ENCODE measurements at places on chromosomes 7 and 10.
A peak's percentile ranks its signal among the peaks of the same experiment; 100 is the strongest.

GRCh38 chr7:91835091-91835825 is 45.2 kb downstream of the MTERF1 start:
- no peak for ATAC-seq

GRCh38 chr7:39539816-39540215 is 26.4 kb upstream of the YAE1 start:
- ATAC-seq, result no peak

DNA sequence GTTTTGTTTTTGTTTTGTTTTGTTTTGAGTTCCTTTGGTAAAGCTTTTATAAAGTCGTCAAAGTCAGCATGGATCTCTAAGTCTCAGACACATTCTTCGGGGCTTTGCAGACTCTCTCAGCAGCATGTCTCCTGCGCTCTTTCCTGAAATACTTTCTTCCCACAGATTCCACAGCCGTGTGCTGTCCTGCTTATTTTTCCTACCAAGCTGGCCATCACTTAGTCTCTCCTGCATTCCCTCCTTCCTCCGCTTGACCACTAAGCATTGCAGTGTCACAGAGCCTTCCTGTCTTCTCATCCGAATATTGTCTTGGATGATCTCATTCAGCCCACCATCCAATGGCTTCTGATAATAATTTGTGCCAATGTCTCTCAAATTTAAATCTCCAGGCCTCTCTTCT is 434.3 kb upstream of the C7orf33 start:
- ATAC-seq, result no peak

DNA sequence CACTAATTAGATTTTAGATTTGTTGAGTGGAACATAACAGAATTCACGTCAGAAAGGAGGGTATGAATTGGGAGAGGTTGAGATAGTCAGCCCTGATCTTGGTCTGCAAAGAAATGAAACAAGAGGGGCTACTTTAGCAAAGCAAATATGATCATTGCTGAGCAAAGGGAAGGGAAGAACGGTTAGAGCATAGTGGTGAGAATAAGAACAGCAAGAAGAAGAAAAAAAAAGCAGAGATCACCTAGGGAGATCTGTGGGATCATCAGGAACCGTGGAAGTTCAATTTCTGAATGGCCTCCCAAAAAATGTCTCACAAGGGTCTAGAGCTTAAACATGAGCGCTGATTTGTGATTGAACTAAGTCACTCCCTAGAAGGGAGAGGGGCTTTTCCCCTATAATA is 156.1 kb downstream of the DGKI start:
- no peak for ATAC-seq

GRCh38 chr7:93977211-93977950 is 26.8 kb downstream of the BET1 start:
- no peak for ATAC-seq

DNA sequence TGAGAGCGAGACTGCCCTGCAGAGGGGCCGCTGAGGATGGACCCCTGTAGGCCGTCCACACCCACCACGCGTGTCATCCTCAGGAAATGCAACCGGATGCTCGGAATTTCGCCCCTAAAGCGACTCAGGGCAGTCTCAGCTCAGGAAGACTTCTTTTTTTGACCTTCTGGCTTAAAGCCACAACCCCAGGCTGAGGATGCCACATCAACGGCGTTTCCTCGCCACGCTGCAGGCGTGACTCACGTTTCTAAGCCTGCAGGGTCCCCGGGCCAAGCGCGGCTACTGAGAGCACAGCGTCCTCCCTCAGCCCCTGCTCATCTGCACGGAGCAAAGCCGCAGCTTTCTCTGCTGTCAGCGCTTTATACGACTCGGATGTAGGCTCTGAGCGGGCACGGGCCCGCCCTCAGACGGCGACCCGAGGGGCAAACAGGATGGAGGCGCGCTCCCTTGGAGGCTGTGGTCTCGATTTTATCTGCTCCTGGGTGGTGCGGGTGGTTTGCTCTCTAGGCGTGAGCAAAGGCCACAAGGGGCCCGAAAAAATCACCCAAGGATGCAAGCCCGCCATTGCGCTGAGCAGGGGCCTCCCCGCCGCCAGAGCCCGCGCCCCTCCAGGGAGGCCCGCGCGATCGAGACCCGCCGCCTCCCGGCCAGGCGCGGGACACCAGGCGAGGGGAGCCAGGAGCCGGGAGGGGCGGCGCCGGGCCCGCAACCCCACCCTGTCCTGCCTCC is 726 bp upstream of the INSIG1 start:
- peak; percentile 71 for ATAC-seq

- ATAC-seq, result no peak
Measured at GRCh38 chr10:4231439-4231838, 446.4 kb upstream of the KLF6 start.

DNA sequence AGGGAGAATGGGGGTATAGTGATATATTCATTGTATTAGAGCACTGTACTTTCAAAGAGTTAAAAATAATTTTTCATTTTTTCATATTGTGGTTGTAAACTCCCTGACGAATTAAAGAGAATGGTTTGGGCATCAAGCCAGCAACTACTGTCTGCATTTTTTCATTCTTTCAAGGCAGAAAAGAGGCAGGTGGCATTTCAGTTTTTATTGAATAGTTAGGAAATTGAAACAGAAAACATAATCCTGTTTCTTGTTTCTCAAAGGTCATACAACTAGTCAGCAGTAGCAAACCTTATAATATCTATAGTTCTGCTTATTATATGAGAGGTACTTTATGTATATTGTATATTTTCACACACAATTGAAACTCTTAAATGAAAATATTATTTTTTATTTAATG is 303.9 kb upstream of the KCND2 start:
- no peak for ATAC-seq

DNA sequence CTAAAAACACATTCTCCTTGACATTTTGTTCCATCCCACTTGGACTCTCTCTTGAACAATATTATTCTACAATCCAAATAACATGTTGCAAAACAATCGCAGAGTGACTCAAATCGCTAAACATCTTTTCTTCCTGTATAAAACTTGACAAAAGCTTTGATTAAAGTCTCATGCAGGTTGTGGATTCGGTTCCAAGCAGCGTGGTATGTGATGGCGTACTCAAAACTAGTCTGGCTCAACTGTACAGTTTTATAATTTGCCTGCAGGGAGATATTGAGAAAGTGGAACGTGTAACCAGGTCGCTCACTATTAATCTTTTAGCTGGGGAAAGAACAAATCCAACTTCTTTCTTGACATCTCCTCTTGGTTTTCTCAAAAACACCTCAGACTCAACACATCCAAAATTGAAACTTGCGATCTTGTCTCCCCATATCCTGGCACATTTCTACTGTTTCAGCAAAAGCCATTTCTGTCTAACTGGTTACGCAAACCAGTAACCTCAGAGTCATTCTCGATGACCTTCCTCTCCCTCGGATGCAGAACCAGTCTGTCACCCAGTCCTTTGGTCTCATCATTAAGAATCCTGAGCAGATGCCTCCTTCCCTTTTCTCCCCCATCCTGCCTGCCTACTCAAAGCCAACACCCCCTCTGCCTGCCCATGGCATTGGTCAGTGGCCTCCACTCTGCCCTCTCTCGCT is 100.1 kb downstream of the CACNB2 start:
- ATAC-seq, result no peak

DNA sequence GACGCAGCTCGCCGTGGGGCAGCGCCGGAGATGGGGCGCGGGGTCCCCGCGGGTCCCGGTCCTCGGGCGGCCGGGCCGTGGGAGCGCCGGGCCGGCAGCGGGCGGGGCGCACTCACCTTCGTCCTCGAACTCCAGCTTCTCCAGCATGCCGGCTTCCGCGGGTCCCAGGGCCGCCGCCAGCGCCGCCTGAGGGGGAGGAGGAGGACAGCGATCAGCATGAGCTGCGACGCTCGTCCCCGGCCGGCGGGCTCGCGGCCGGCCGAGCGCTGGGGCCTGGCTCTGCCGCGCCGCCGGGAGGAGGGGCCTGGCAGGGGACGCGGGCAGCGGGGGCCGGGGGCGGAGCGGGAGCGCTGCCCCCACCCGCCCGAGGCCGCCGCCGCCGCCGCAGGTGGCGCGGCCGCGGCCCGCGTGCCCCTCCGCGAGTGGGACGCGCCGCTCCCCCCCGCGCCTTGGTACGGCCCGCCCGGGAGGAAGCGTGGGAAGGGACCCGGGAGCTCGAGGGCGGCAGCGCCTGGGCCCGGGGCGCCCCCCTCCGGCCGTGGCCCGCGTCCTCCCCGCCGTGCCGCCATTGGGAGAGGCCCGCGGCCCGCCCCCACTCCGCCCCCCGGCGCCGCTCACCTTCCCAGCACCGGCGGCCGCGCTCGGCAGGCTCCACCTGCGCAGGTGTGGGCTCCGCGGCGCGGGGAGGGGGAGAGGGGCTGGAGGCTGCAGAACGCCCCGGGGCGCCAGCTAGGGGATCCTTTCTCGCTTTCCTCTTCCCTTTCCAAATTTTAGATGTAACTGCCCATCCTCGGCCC is 112.5 kb upstream of the RHEB start:
- peak; percentile 93 for ATAC-seq
